ENCODE measurements at places on chromosomes 1 and 21.

GRCh38 chr1:10692401-10693021 is 103.9 kb downstream of the CASZ1 start:
- no peak for DNase-seq

GRCh38 chr1:228964178-228965089 is 229.2 kb downstream of the RHOU start:
- DNase-seq: no peak

DNA sequence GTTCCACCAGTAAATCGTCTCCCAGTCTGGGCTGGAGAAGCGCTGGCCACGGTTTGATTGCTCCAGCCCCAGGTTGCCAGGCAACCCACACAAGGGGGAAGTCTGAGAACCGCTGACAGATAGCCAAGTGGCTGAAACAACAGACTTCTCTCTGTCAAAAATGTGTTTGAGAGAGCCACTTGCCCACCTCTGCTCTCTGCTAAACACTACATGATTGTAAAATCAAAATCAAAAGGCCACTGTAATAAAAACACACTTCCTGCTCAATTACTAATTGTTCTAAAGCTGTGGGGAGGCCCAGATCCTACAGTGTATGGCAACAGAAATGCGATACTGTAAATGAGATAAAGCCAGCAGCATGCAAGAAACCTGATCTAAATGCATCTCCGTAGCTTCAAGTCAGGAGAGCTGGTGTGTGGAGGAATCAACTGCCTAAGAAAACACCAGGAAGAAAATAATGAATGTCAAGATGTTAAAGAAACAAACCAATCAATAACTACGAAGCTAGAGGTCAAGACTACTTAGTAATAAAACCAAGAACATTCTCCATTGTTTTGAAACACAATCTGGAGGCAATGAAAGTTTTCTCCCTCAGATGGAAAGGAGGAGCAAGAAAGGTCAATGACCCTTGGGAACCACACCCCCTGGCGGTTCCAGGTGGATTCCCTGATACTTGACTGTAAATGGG is 121.2 kb downstream of the SLC45A1 start:
- DNase-seq: peak; percentile 51

GRCh38 chr1:158124034-158124433 is 56.7 kb upstream of the CD1D start:
- DNase-seq: no peak
